Hematopoietic multipotent progenitor cell treated with erythropoietin and hydrocortisone succinate and interleukin-3 and kit ligand, for 15 days (in vitro differentiated cells): ENCODE measurements at places on chromosomes 3 and 15.

DNA sequence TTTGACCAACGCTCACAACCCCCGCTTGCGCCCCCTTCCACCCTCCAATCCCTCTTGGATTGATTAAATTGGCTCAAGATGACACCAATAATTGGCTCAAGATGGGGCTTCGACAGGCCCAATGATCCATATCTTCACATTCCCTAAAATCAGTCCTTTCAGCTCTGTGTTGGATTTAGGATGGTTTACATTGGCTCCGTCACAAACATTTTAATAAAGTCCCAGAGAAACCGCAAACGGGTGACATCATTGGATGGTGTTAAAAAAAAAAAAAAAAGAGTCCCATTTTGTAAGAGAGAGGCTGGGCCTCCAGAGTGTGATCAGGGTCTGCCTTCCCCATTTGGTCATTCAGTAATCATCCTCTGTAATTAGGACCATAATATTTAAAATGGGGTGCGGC, 113.4 kb upstream of the MRPS22 start:
- DNase-seq = no peak

GRCh38 chr15:42427429-42428223, 63.3 kb downstream of the ZNF106 start:
- no peak for DNase-seq

GRCh38 chr3:117165601-117166051, 456.0 kb downstream of the TUSC7 start:
- DNase-seq = no peak

DNA sequence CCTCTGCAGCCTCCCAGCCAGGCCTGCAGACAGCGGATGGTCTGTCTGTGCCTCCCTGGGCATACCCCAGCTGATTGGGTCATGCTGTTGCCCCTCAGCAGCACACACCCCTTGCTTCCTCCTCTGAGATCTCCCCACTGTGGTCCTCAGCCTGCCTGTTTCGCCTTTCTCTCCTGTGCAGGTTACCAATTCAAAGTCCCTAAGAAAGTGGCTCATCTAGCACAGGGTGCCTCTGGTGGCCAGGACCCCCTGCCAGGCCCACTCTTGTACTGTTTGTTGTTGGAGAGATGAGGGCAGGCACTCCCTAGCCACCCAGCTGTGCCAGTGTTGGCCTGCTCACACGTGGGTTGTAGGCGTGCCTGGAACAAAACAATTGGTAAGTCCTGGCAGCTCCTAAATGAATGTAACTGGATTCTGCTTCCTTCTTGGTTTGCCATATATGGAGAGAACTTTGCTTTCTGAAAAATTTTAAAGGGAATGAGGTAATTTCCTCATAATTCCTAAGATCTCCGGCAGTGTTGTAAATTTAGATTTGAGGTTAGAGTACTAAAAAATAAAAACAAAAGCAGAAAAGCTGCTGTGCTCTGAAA, 213.2 kb upstream of the IL12A start:
- DNase-seq = no peak

GRCh38 chr3:104521606-104522336, 844.9 kb upstream of the ALCAM start:
- no peak for DNase-seq

DNA sequence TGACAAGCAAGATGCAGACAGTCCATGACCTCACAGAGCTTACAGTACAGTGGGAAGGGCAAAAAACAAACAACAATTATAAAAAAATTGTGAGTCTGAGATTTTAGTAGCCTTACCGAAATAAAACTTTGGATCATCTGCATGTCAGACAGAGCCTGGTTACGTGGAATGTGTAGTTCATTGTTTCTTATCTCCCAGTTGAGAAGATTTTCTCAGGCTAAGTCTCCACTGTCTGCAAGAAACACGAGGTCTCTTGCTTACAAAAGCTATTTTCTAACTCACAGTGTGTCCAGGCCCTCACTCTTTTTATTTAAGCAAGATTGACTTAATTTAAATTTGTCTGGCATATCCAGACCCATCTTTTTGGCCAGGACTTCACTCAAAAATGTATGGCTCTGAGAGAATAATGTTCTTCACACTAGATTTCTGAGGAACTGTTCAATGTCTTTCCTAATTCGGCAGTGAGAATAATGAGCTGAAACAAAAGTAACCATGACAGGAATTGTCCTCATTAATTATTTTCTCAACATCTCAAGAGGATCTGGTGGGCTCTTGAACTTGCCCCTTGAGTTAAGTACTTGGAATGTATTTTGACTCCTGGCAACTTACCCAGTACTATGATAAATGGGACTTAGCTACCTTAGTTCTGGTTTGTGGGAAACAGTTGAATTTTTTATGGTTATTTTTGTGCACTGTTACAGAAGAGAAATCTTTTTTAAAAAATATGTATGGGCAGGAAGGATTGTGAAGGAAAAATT, 265.1 kb upstream of the COL8A1 start:
- DNase-seq = no peak

GRCh38 chr15:25372298-25372697, 66.5 kb downstream of the UBE3A start:
- no peak for DNase-seq

DNA sequence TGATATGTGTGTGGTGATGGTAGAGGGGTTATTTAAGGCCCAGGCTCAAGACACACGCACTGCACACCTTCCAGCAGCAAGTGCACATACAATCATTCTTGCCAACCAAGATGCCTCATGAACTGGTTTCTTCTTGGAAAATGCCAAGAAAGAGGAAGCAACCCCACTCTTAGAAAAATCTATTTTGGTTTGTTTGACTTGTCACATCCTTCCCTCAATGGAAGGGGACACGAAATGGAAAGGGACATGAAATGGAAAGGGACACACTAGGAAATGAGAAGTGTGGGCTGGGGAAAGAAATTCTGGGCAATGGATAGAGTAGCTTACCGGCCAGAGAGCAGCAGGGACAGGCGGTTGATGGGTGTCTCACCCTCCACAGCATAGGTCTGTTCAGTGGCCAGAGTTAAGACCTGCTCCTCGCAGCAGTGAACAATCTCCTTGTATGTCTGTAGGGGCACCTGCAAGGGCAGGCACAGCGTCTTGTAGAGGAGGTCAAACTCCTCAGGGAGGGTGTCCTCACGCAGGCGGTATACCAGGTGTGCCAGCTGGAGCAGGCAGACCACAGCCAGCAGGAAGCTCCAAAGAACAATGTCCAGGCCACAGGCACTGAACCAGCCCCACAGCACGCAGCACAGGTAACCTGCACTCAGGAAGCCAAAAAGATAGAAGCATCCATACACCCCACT, 640 bp downstream of the POPDC2 start:
- no peak for DNase-seq

- no peak for DNase-seq
These were observed at the start of gene RBMS3 for GRCh38 chr3:29280404-29281093. Gene RBMS3 (plus strand): TSS chr3:29281071.

DNA sequence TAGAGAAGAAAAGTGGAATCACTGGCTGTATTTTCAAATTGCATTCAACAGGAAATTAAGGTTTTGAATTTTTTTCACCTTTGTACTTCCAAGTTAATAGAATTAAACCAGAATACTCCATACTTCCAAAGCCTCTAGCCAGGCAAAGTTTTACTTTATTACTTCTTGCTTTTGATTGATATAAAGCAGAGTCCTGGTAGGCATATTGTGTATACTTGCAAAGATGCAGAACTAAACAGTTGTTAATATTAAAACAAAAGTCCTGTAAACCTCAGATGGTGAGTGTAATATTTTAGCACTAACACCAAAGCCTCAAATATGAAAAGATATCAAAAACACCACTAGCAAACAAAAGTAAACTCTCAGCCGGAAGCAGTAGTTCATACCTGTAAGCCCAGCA, 107.2 kb upstream of the C2CD4B start:
- DNase-seq = no peak

- no peak for DNase-seq
These were observed 114.0 kb downstream of the FNDC3B start for GRCh38 chr3:172153335-172153861.

DNA sequence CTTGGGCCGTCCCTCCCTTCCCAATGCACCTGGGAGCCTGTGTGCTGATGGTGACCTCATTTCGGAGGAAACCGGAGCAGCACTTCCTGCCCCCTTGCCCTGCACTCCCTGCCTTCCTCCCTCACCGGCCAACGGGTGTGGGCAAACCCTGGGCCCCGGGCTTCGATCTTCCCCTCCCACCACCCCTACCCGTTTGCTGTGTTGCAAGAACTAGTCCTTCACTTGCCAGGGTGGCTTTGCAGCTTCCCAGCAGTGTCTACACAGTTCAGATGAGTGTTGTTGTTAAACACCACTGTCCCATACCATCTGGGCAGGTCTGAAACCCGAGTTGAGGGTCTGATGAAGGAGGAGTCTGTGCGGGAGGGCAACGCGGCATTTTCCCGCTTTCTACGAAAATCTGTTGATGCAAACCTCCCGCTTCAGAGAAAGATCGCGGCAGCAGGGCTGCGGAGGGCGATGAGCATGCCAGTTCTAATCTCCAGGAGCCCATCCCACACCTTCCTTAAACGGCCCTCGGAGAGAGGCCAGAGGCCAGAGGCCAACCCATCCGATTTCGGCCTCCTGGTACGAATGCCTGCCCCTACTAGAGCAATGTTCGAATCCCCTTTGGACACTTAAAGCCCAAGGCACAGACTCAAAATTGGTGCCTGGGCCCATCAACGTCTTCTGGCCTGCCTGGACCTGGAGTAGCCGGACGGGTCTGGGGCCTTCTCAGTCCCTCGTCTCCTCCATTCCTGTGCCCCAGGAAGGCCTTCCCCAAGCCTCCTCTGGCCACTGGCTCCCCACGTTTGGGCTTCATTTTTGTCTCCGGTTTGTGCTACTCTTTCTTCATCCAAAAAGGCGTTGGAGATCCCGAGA, 35.7 kb upstream of the POLG start:
- DNase-seq = no peak

- DNase-seq = no peak
These were observed 161.5 kb downstream of the FOXP1 start for GRCh38 chr3:71421820-71422566.

- DNase-seq = no peak
These were observed 109.4 kb upstream of the RAD18 start for GRCh38 chr3:9072667-9073009.

GRCh38 chr15:72404356-72404755, 6.3 kb downstream of the TMEM202 start:
- DNase-seq = no peak

DNA sequence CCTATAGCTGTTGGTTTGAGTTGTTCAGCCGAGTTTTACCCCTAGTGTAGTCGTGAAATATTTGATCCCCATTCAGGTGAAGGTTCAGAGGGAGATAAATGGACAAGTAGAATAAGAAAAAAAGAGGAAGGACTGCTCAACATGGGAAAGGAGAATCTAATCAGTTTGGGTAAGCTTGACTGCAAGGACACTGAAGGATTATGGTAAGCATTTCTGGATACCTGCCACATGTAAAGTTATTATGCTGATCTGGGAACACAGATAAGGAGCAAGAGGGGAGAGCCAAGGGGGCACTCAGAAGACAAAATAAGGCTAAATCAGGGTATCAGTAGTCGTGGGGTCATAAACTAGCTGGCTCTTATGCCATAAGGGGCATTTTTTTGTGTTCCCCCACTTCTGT, 49.9 kb downstream of the TFG start:
- no peak for DNase-seq
